ENCODE measurements at places on chromosomes 5 and 9. TPM values are rescaled to one million over a fixed set of nuclear protein-coding genes. Genes with fewer than 3 reads are reported as not detected.

DNA sequence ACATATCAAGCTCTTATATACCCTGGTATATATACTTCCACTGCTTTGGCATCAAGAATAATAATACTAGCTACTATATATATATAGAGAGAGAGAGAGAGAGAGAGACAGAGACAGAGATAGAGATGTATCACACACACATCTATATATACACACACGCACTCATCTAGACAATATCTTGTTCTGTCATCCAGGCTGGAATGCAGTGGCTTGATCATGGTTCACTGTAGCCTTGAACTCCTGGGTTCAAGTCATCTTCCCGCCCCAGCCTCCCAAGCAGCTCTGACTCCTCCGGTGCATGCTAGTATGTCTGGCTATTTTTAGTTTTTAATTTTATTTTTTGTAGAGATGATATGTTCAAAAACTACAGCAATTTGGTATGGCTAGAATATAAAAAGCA, 22.5 kb downstream of the ANKHD1 start:
- no peak for DNase-seq

DNA sequence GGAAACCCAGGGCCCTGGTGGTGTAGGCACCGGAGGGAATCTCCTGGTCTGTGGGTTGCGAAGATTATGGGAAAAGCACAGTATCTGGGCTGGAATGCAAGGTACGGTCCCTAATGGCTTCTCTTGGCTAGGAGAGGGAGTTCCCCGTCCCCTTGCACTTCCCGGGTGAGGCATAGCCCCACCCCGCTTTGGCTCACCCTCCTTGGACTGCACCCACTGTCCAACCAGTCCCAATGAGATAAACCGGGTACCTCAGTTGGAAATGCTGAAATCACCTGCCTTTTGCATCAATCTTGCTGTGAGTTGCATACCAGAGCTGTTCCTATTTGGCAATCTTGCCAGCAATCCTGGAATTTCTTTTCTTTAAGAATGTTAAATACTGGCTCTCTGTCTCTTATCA, 1429.1 kb downstream of the MAT2B start:
- no peak for DNase-seq

DNA sequence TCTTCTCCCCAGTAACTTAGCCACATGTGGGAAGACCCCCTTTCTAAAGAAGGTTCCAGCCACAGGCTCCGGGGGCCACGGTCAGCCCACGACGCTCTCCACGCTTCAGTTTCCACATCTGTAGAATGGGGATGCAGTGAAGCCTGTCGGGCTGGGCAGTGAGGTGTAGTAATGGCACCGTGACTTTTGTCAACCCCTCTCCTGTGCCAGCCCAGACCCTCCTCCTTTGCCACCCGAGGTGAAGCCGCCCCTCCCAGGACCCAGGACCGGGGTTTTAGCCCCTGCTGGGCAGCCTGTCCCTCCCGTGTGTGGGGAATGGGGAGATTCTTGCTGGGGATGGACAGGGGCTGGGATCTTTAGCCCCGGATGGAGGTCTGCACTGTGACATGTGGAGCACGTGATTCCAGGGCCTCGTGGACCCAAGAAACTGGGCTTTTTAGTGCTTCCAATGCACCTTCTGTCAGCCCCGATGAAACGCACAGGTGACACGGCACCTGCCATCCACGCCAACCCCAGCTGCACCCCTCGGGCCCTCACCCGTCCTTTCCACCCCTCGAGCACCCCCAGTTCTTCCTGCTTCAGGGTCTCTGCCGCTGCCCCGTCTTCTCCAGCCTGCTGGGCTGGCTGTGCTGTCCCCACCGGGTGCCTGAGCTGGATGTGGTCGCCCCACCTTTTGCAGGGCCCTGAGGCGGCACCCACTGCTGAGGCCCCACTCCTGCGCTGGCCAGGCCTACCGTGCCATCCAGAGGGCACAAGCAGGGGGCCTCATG, 13.4 kb upstream of the RNU6ATAC start:
- peak; percentile 68 for DNase-seq

- DNase-seq: no peak
These were observed 419.8 kb downstream of the TMEM232 start for GRCh38 chr5:110306650-110307049.

DNA sequence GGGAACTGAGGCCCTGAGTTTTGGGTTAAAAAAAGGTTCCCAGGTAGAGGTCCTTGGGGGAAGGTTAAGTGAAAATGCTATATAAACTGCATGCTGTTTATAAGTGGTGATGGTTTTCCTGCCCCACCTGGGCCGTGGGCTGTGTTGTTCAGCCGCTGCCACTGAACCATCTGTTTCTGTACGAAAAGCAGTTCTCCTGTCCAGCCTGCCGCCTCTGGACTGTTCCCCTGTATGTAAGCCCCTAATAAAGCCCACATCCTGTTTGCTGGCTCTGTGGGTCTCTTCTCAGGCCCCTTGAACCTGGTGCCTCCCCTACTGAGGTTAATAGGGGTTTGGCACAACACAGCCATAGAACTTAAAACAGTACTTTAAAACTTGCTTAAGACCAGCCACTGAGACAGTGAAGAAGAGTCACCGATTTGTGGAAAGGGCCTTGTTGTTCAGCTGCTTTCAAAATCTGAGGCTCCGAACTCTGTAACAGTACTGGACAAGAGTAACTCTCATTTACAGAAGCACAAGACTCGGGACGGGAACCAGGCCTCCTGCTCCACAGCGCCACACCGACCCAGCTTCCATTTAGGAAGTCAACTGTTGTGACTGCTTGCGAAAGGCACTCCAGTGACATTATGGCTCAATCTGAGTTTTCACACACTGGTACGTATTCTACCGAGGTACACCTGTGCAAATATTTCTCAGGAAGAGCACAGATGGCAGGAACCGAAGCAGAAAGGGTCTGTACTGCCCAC, 192.5 kb downstream of the CDK5RAP2 start:
- DNase-seq: no peak

DNA sequence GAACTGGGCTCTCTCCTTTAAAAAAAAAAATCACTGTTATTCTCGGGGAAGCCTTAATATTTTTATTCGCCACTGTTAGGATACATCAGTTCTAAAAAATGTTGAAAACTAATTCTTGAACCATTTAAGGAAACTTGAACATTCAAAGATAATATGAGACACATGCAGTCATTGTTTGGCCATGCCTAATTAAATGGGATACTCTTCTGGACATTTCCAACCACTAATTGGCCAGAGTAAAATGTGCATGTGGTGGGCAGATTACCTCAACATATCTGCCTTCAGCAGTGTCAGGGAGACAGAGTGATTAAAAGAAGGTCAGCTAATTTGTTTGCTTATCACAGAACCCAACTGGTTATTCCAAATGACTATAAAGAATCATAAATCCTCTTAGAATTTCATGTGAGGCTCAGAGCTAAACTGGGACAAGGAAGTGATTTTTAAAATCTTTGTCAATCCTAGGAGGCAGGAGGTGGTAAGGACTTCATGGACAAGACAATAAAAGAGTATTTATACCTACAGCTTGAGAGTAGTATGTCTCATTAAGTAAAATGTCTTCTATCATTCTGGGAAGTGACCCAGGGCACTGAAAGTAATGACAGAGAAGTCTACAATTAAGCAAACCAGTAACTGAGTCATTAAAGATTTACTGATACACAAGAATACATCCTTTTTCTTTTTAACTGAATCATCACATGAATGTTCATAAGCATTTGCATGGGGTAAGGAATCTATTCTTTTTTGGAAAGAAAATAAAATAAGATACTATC, 242.9 kb upstream of the TRPM3 start:
- DNase-seq: no peak

DNA sequence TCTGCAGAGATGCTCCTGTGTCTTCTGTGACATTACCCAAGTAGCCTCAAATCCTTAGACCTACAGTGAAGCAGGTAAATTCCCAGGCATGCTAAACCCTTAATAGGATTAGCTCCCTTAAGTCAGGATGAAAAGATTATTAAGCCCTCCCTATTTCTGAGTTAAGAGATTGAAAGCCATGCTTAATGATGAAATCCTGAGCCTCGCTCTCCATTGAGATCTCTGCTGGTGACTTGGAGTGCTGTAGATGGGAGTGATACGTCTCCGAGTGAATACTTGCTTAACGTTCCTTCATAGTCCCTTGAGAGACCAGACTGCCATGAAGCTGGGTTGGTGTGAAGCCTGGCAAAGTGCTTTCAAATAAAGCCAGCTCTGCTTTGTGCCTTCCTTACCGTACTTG, 34.2 kb downstream of the AOPEP start:
- DNase-seq: no peak

DNA sequence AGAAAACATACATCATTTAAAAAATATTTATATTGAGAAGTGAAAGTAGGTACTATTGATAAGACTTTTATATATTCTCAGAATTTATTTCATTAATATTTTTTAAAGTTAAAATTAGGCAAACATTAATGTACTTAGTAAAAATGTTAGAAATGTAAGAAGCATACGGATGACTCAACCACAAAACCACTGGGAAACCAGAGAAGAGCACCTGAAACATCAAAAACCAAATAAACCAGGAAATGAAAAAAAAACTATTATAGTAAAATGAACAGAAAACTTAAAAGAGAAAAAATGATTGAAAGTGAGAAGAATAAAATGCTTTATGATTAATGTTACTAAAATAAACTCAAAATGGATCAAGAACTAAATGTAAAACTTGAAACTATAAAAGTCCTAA, 233.2 kb upstream of the DAB2 start:
- DNase-seq: no peak

DNA sequence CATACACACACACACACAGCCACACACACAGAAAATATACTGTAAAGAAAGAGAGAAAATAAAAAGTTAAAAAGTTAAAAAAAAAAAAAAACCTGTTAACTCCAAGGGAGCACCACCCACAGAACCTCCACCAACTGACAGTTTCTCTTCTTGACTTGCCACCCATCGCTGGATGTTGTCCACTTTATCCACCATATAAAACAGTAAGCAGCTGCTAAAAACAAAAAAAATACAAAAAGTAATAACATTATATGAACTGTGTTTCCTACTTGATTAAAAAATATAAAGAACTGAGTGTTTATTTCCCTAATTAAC, 1.2 kb downstream of the PURA start:
- DNase-seq: no peak

- peak; percentile 81 for DNase-seq
These were observed 581.9 kb upstream of the BRINP1 start for GRCh38 chr9:119951090-119951489.

- no peak for DNase-seq
These were observed 15.9 kb downstream of the LOX start for GRCh38 chr5:122062205-122062604.

- peak; percentile 76 for DNase-seq
These were observed 421 bp downstream of the RUSC2 start for GRCh38 chr9:35490155-35490909.

- DNase-seq: no peak
These were observed 271.6 kb upstream of the MAP3K1 start for GRCh38 chr5:56543441-56544388.

- DNase-seq: peak; percentile 91
These were observed 4.9 kb upstream of the FOXE1 start for GRCh38 chr9:97848215-97848479.

GRCh38 chr9:133149130-133150015, 14.3 kb downstream of the GBGT1 start:
- peak; percentile 100 for DNase-seq

GRCh38 chr9:78021697-78022096, 9.9 kb downstream of the GNAQ start:
- DNase-seq: no peak

DNA sequence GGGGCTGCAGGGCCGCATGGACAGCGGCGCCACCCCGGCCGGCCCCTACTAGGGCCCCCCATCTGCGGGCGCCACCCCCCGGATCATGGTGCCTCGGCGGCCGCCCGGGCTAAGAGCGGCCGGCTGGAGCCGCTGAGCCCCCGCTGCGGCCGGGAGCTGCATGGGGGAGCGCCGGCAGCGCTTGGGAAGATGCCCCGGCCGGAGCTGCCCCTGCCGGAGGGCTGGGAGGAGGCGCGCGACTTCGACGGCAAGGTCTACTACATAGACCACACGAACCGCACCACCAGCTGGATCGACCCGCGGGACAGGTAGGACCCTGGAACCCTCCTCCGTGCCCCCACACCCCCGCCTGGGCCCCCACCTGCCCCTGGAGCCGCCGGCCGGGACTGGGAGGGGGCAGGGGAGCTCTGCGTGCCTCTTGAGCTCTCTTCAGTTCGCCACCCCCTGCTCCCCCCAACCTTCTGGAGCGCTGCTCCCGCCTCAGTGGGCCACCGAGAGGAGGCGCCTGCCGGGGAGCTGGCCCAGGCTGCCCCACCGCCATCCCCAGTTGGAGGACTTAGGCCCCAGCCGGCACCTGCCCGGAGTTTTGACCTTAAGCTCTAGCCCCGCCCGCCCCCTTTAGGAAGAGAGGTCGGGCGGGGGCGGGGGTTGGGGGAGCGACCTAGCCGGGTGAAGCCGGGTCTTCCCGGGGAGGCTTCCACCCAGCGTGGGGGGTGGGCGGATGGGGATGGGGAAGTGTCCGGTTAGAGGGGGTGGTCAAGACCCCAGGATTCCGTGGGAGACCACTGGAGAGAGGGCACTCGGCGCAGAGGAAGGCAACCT, 730 bp downstream of the WWC1 start:
- DNase-seq: peak; percentile 90

NDST1 gene
- total RNA-seq: 104 TPM

RASGRF2 gene
- total RNA-seq: under 0.01 TPM

PCDHGB6 gene
- total RNA-seq: 8.0 TPM

GPSM1 gene
- 30.9 TPM for total RNA-seq

FGF1 gene
- 2.9 TPM for total RNA-seq

DMRT3 gene
- not detected for total RNA-seq

CDC23 gene
- total RNA-seq: 25.6 TPM

FCN2 gene
- not detected for total RNA-seq

IL13 gene
- total RNA-seq: not detected

Data from osteoblast (primary cell).